ENCODE measurements at places on chromosomes 4 and X.

GRCh38 chr4:78032446-78032845 is 24.7 kb upstream of the FRAS1 start:
- no peak for DNase-seq

DNA sequence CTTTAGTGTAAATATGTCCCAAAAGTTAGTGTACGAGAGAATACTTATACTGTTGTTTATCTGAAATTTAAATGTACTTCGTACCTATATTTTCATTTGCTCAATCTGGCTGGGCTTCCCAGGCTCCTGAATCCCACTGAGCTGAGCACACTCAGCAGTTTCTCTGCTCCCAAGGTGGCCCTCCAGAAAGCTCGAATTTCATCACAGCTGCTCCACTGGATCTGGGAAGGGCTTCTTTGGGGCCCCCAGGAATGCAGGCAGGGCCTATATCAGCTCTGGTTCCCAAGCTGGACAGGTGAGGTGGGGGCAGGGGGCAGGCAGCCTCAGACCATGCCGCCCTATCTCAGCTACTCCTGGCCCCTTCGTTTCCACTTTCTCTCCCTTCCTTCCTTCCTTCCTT is 1.5 kb upstream of the FATE1 start:
- no peak for DNase-seq

DNA sequence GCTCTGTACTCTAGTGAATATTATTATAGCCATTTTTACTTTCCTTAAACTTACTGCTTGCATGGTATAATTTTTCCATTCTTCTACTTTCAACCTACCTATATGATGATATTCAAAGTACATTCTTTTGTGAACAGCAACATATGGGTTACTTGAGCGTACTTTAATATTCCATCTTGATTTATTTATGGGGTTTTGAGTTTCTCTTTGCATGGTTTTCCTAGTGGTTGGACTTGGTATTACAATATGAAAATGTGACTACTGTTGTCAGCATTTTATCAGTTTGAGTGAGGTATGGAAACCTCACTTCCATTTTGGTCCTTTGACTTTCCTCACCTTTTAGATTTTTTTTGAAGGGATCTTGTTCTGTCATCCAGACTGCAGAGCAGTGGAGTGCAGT is 35.9 kb downstream of the ADGRG4 start:
- no peak for DNase-seq

DNA sequence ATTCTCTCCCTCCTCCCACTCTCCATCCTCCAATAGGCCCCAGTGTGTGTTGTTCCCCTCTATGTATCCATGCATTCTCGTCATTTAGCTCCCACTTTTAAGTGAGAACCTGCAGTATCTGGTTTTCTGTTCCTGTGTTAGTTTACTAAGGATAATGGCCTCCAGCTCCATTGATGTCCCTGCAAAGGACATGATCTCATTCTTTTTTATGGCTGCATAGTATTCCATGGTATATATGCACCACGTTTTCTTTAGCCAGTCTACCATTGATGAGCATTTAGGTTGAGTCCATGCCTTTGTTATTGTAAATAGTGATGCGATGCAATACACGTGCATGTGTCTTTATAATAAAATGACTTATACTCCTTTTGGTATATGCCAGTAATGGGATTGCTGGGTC is 100.3 kb upstream of the USP9X start:
- no peak for DNase-seq

DNA sequence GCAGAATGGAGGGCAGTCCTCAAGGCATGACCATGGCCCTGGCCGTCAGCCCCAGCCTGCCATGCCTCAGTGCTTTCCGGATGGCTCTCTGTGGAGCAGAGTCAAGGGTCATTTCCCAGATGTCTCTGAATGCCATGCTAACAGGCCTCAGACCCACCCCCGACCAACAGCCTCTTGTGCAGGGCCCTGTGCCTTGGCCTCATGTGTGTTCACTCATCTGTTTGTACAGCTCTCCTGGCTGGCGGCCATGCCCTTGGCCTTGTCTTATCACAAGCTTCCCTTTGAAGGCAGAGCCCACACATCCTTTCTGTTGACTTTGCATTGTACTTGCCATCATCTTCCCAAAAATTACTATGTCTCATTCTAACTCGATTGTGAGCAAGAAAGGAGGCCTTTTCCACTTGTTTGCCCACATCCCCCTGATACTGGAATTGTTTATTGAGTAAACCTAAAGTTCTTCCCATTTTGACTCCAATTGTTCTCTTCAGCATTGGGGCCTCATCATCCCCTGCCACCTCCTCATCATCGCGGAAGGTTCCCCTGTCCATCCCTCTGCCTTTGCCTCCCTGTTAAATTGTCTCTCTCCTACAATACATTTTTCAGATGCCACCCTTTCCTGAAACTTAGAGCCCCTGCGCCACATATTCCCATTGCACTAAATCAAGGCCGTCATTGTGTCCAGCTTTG is 6.3 kb downstream of the CA5B start:
- no peak for DNase-seq

DNA sequence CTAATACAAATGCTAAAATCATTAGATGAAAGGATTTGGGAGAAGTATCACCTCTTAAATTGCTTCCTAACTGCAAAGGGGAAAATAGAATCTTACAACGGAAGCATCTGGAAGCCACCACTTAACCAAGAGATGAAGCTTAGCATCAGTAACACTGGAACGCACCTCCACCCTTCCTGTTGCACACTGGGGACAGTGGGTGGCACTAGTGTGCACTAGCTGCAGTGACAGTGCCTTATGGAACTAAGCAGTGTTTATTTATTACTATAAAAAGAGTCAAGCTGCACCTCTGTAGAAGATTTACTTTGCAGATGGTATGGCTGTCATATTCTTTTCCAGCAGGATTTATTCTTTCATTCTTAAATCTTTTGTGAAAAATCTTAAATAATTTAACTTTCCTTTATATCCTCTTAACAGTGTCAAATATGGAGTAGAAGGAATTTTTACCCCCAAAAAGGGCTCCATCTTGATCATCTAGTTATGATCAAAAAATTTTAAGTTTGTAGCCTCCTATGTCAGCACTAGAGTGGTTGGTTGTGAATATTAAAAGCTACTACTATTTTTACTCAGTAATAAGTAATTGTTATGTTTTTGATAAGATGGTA is 76.7 kb downstream of the SCD5 start:
- DNase-seq: no peak

GRCh38 chrX:79138658-79139241 is 5.7 kb upstream of the GPR174 start:
- DNase-seq: no peak

- no peak for DNase-seq
Measured at GRCh38 chrX:40060356-40060845, 37.4 kb downstream of the BCOR start.

DNA sequence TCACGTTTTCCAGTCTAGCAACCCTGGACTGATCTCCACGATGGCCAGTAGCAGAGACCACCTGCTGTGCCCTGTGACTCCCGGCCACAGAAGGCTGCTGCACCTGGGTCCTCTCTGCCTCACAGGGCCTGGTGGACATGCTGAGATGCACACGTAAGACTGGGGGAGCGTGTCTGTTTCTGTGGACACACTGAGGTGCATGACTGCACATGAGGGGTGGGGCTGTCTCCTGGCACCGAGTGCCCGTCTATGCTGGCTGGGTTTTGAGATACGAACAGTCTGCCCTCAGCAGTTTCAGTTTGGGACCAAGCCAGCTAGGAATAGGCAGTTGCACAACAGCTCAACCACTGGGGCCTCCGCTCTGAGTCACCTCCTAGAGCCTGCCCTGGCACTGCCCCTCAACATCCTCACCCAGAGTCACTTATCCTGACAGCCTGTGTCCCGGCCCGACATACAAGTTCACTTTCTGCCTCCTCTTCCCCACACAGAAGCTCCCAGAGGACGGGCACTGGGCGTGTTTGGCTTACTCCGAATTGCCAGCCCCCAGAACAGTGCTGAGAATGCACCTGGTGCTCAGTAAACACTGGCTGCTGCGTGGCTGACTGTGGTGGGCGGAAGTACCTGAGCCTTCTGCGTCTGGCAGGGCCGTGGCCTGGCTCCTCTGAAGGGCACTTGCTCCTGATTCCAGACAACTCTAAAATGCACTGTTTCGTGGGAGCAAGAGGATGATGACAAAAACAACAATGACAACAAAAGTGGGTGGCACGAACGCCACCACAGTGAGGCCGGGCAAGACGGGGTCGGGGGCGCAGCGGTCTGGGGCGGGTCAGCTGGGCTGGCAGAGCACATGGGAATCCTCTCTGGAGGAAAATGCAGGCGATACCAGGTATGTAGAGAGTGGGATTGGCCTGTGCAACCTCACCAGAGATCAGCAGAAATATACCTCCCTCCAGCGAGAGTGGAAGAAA is 30.9 kb downstream of the RNF212 start:
- no peak for DNase-seq

GRCh38 chrX:41858161-41858775 is 65.1 kb downstream of the CASK start:
- DNase-seq: no peak

All from activated CD4-positive, alpha-beta T cell treated with anti-CD3 and anti-CD28 coated beads for 4 hours (primary cell).